CD4-positive, alpha-beta memory T cell (primary cell): ENCODE measurements at places on chromosomes 6 and 20. TPM values are rescaled to one million over a fixed set of nuclear protein-coding genes. Genes with fewer than 3 reads are reported as not detected.

- DNase-seq, result no peak
These were observed 184.7 kb downstream of the CDKAL1 start for GRCh38 chr6:20718705-20719653.

DNA sequence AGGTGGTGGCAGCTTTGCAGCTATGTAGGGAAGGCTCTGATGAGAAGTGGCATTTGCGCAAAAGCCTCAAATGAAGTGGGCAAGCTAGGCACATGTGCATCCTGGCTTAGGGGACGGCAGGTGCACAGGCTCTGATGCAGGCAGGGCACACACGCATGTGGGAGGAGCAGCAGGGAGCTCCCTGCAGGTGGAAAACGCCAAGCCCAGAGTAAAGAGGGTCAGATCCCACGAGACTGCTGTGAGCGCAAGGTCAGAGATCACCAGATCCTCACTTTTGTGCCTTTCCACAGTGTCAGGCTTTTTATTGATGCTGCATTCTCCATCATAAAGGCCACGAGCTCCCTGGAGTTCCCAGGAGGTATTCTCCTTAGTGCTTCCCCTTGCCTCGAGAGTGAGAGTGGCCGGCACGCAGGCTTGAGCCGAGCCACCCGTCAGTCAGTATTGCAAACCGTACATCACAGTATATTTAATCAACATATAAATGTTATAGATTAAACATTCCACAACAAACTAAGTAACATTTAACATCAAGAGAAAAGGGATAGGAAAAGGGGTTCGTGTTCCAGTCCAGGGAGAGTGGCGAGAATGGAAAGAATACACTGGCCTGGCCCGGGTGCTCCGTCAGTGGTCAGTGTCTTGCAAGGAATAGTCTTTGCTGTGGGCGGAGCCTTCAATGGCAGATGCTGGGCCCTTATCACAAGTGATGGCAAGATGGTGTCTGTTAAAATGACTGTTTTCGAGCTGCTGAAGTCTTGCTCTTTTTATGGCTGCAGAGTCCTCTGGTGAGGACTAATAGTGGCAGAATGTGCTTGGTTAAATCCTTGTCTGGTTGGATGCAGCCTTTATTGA is 109.4 kb downstream of the SYNDIG1 start:
- DNase-seq, result no peak

DNA sequence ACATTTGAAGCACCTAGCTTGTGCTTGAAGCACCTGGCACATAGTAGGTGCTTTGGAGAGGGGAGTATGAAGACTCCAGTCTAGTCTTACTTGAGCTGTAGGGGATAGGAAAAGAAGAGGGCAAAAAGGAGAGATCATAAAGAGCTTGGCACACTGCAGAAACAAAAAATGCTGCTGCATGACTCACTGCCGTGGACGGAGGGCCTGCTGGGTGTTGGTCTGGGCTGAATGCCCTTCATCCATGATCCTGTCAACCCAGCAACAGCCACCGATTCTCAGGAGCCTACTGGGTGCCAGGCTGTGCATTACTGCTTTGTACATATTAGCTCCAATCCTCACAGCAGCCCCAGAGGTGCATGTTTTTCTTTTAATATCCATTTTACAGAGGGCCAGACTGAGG is 6.0 kb downstream of the PDYN start:
- DNase-seq, result no peak

DNA sequence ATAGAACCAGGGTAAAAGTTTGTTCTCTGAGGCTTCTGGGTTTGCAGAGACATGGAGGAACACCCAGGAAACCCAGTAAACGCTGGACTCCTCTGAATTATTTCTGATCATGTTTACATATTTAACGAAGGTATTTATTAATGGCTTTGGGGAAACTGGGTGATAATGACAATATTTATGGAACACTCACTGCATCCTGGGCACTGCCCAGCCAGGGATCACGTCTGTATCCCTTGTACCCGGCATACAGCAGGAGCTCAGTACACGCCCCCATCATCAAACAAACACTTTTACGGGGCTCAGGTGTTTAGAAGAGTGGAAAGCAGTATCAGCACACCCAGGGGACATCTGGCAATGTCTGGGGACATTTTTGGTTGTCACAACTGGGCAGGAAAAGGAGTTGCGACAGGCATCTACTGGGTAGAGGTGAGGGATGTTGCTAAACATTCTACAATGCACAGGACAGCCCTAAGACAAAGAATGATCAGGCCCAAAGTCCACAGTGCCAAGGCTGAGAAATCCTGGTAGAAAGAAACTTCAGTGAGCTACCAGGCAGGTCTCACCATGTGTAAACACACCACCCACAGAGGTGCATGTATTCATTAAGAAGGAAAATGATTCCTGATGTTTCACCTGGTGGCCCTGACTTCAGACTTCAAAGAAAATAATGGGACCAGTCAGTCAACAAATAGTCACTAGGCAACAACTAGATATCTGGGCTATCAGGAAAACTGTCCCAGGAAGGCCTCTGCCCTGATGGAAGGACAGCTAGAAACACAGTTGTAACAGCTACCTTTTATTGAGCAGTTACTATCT is 35.3 kb downstream of the ZMYND8 start:
- DNase-seq, result no peak

- no peak for DNase-seq
These were observed 93.3 kb upstream of the SULF2 start for GRCh38 chr20:47878601-47879027.

The KCNK16 gene
- total RNA-seq, result not detected

The C6orf141 gene
- total RNA-seq, result not detected

The ARMH2 gene
- total RNA-seq, result 4.7 TPM
